Activated naive CD8-positive, alpha-beta T cell treated with anti-CD3 and anti-CD28 coated beads for 36 hours (primary cell): ENCODE measurements at places on chromosomes 3 and 15.

DNA sequence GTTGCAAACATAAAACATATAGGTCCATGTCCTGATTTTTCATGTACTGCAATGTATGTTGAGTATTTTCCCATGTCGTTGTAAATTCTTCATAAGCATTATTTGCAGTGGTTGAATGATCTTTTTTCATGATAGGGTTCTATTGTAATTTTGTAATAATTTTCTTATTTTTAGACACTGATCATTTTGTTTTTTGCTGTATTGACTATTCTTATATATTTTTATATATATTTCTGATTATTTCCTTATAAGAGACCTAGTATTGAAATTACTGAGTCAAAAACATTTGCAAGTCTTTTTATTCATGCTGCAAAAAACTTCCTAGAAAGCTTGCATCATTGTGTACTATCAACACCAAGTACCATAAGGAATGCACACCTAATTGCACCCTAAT lies 31.2 kb upstream of the ZNF774 start:
- DNase-seq, result no peak

DNA sequence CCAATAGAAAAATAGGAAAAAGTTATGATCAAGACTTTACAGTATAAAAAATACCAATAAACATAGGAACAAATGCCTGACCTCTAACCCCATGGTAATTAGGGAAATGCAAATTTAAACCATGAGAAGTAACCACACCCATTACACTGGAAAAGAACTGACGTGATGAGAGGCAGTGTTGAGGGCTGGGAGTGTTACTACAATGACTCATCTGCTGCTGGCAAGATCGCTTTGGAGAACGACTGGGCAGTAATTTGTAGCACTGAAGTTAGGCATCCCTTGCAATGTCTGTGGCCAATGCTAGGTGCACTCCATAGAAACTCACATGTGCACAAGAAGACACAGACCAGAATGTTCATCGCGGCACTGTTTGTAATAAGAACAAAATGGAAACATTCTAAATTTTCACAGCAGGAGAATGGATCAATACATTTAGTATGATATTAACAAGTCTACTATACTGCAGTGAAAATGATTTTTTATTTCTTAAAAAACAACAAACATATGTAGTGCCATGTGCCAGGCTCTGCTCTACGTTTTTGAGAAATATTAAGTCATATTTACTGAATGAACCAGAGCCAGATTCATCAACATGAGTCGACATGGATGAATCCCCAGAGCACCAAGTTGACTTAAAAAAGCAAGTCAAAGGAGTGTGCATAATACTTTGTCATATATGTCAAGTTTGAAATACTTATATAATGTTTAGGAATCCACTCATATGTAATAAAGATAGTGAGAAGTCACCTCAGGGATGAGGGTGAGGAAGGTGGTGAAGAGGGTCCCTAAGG lies 37.6 kb upstream of the EPHB3 start:
- DNase-seq, result no peak

DNA sequence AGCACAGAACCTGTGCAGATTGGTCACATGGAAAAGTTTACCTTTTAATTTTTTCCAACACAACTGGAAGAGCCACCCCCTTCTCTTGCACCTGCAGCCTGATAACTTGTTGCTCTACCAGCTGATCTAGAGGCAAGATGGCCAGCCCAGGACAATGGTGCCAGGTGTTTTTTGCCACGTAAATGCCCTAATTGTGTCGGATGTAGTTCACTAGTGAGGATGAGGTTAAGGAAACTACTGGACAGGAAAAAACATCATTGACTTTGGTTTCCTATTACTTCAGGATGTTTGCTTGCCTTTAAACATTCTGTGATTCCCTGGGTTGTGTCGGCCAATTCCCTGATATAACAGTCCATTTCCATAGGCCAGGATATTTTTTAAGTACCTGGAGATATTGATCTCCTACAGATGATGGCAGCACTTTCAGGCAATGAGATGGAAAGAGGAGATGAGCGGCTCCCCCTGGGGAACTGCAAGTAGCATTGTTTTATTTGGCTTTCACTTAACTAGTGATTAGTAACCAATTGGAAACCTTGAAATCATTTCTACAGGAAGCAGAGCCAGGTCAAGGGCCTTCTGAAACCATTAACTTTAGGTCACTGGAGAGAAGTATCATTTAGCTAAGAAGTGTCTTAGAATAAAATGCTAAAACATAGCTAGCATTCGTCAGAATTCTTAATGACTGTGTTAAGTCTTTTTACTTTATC lies 72.5 kb downstream of the OSBPL10 start:
- no peak for DNase-seq

DNA sequence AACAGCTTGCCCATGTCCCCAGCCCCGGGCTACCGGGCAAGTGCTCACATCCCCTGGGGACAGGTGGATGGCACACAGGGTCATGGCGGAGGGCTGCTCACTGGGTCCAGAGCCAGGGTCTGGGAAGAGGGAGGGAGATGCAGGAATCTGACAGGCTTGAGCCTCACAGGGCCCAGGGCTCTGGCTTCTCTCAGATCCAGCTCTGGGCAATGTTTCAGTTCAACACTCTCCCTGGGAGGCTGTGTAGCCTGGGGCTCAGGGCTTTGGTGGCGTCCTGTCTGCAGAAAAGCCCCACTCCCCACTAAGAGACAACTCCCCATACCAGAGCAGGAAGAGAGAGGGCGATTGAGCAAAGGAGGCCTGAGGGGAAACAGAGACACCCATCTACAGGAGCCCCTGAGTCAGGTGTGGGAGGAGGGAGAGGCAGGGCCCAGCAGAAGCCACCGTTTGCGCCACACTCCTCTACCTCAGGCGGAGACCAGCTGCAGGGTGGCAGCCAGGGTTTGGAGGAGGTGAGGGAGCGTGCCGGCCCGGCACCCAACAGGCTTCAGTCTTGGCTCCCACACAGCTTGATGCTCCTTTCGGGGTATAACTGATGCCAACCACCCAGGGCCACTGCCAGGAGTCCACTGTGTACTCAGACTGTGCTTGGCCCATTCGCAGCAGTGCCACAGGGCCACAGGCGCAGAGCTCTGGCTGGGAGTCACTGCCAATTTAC lies 16.8 kb upstream of the SRP14 start:
- no peak for DNase-seq

- no peak for DNase-seq
Observed at GRCh38 chr15:60283936-60284335, 113.8 kb downstream of the ANXA2 start.

- DNase-seq, result no peak
Observed at GRCh38 chr3:123523023-123523412, 61.8 kb downstream of the HACD2 start.

- DNase-seq, result no peak
Observed at GRCh38 chr3:194265505-194265892, 85.6 kb downstream of the CPN2 start.

- no peak for DNase-seq
Observed at GRCh38 chr3:66441129-66441528, 59.7 kb downstream of the LRIG1 start.

DNA sequence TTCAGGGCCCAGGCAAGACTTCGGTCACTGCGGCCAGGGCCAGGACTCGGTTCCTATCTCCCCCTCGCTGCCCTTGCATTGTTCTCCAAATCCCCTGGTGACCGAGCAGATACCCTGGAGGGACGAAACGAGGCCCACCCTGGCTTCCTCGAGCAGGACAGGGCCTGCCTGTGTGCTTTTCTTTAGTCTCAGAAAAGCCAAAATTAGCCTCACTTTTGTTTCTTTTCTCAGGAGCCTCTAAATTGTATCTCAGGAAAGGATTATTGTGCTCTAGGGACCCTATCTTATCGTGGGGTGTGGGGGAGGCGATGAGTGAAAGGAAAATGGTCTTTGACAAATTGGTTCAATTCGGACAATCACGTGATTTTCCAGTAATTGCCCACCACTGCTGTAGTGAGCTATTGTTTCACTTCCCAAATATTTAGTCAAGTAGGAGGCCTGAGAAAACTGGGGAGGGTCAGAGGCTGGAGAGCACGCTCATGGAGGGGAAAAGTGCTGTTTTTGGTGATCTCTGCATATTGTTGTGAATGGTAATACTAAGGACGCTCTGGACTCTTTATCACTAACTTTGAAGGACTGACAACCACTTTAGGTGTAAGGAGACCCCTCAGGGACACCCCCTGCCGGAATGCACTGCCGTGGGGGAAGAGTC lies 61.6 kb downstream of the TMEM44 start:
- DNase-seq, result no peak
